ENCODE measurements at places on chromosomes 2 and 18.

DNA sequence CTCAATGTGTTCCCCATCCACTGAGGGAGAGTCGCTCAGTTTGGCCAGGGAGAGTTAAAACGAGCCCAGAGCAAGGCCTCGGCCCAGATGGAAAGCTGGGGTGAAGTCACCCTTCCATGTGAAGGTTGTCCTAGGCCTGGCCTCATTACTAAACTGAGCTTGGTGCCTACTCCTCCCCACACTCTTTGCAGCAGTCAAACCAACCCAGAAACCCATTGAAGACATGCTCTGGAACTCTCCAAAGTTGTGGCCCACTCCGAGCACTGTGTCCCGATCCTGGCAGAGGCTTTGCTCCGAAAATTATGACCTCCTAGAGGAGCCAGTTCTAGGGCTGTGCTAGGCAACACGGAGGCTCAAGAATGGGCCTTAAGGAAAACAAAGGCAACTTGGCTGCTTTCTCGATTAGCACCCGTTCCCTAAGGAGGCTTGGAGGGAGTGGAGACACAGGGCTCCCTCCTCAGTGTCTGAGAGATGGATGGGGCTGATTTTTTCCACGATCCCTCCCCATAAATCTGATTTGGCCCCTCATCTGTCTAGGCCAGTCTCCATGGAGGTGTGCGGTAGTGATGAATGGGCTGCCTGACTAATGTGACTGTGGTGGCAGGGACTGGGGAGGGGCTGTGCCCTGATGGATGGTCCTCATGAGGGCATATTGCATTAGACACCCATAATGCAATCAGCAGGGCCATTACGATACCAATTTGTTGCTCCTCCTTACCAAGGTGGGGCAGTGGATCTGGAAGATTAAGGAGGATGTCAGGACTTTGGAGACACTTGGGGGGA is 11.7 kb upstream of the CYP26B1 start:
- no peak for DNase-seq

GRCh38 chr2:120826260-120826648 is 90.6 kb downstream of the GLI2 start:
- no peak for DNase-seq

- no peak for DNase-seq
Observed at GRCh38 chr2:164710837-164711765, 89.8 kb upstream of the GRB14 start.

DNA sequence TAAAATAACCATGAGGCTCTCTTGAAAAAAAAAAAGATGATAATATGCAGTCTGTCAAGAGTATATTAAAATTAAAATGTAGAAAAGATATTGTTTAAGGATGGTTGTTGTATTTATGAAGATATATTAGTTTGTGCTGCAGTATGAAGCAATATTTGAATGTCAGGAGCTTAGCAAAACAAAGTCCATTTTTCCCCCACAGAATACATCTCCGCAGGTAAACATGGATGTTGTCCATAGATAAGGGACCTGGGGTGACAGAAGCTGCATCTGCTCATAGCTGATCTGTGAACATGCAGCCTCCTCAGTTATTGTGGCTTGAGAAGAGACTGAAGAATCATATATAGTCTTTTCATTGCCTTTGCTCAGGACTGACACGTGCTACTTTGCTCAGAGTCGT is 366.1 kb upstream of the MMADHC start:
- DNase-seq = no peak

- no peak for DNase-seq
Observed at GRCh38 chr18:2412281-2412680, 159.0 kb downstream of the METTL4 start.

DNA sequence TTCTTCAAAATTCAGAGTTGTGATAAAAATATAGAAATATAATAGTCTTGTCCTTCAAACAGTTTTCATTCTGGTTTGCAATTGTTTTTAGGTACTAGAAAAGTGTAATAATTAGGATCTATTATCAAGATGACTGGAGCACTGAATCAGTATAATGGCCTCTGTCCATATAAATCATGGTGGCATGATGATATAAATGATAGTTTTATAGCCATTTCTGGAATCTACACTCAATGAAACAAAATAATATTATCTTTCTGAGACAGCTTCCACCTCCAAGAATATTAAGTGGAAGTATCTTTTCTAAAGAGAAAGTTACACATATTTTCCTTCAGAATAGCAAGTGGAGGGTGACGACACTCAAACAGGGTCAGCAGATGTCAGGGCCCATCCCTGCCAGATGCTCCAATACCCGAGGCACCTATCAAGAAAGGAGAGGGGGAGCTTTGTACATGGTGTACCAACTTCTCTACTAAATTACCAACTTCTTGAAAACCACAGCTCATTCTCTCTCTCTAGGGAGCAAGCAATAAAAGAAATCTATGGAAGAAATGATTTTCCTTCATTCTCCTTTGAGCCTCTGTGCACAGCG is 882.7 kb upstream of the CHAC2 start:
- no peak for DNase-seq

- DNase-seq = no peak
Observed at GRCh38 chr2:9973690-9974089, 22.2 kb downstream of the GRHL1 start.
